Foreskin keratinocyte (primary cell): ENCODE measurements at places on chromosomes 7 and 10. TPM values are rescaled to one million over a fixed set of nuclear protein-coding genes. Genes with fewer than 3 reads are reported as not detected.
A peak's percentile ranks its signal among the peaks of the same experiment; 100 is the strongest.

Gene TNS3
- 6.6 and 9.4 TPM in 2 replicates for total RNA-seq

Gene ZNF488
- total RNA-seq, result 1.6 and 1.9 TPM in 2 replicates

Gene TLL2
- total RNA-seq, result 0.54 and 0.60 TPM in 2 replicates

Gene GPR85
- total RNA-seq, result 0.63 and 0.68 TPM in 2 replicates

Gene LDB1
- 65.7 and 65.8 TPM in 2 replicates for total RNA-seq

Gene OPN4
- not detected in 2 replicates for total RNA-seq

- DNase-seq, result no peak
These were observed 222.0 kb downstream of the BICC1 start for GRCh38 chr10:58734664-58735063.

DNA sequence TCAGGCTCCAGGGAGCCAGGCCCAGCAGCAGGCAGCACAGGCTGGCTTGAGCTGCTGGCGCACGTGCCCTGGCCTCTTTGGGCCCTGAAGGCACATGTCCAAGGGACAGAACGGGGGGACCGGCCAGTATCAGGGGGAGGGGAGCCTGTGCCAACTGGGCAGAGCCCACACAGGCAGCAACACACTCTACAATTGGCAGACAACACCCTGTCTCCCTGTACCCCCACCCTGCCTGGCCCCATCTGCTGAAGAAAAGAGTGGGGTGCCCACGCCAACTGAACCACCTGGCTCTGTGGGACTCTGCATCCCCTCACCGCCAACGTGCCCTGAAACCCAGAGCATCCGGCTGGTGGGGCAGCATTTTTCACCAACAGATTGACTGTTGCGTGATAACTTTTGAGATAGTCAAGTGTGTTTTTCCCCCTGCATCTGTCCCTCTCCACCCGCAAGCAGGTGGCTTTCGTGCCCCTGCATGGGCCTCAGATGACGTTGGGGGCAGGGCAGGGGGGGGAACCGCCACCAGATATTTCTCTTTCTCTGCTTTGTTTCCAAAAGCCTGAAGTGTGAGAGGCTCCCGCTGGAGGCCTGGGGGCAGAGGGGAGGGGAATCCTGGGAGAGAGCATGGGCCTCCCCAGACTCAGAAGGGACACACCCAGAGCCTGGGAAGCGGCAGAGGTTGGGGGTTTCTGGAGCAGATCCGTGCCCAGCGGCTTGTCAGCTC is 21.8 kb downstream of the SLIT1 start:
- DNase-seq, result no peak

- DNase-seq, result no peak
These were observed 3.6 kb downstream of the LIPN start for GRCh38 chr10:88763441-88763840.

- no peak for DNase-seq
These were observed 23.1 kb downstream of the CASD1 start for GRCh38 chr7:94532676-94533075.

GRCh38 chr10:74418285-74418872 is 267.4 kb downstream of the ADK start:
- no peak for DNase-seq

DNA sequence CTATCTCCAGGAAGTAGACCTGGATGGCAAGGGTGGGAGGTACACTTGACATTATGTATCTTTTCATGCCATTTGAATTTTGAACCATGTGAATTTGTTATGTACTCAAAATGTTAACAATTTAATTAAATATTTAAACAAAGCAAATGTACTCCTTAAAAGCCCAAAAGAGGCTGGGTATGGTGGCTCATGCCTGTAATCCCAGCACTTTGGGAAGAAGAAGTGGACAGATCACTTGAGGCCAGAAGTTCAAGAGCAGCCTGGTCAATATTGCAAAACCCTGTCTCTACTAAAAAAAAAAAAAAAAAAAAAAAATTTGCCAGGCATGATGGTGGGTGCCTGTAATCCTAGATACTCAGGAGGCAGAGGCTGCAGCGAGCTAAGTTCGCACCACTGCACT is 136.9 kb upstream of the ASAH2 start:
- no peak for DNase-seq

DNA sequence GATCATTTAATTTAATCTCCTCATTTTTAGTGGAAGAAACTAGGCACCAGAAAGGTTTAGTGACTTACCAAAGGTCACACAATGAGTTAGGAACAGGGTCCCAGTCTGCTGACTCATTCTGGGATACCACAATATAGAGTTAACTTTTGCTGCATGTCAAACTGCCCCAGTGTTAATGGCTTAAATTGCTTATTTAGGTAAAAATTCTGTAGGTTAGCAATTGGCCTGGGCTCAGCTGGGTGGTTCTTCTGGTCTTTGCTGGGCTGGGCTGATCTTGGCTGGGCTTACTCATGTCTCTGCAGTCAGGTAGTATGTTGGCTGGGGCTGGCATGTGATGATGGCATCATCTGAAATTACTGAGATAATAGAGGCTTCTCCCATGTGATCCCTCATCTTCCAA is 111.6 kb downstream of the EMX2 start:
- no peak for DNase-seq

GRCh38 chr10:108787932-108788331 is 1135.4 kb downstream of the XPNPEP1 start:
- peak; percentile 61 for DNase-seq

DNA sequence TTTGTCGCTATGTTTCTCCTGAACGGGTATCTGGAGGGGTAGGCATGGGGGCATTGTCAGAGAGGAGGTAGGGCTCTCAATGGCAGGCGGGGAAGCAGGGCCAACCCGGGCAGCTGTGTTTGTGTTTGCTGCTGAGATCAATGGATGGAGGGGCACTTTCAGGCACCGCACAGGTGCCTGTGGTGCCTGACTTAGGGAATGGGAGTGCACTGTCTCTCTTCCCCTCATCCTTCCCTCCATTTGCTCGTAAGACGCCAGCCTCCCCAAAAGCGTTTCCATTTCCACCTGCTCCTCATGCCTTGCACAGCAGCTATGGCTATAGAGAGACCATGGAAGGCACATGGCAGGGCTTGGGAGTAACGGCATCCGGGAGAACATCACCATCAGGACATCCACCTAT is 615.9 kb upstream of the FOXK1 start:
- DNase-seq, result no peak

DNA sequence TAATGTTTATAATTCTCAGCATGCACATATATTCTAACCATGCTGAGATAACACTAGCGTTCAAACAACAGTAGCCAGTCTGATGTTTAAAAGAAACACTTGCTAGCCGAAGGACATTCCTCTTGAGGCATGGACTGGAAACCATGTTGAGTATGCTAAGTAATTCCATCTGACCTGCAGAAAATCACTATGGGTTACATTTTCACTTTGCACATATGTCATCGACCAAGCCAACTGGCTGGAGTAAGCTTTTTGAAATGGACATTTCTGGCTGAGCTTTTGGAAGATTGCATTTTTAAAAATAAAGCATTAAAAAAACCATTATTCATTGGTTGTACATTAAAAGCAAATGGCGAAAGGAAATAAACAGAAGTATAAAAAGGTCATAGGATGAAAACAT is 88.2 kb downstream of the BBS9 start:
- no peak for DNase-seq

DNA sequence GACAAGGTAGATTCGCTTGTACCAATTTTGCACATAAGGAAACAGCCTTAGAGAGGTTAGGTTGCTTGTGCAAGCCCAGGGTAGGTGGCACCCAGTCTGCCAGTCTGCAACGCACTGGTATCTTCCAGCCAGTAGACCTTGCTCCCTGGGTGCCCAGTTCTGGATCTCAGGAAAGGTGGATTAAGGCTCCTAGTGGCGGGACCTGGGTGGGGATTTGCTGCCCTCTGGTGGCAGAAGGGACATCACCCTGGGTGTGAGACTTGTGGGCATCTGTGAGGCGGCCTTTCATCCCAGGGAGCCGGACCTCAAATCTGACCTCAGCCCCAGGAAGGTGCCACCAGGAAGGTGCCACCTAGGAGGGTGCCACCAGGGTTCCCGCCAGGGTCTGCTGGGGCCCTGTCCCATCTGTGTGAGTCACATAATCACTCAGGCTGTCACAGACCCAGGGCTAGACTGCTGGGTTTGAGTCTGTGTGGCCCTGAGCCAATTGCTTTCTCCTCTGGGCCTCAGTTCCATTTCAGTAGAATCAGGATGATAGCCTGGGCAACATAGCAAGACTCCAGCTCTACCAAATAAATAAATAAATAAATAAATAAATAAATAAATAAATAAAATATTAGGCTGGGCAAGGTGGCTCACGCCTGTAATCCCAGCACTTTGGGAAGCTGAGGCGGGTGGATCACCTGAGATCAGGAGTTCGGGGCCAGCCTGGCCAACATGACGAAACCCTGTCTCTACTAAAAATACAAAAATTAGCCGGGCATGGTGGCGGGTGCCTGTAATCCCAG is 5.3 kb upstream of the PRKRIP1 start:
- no peak for DNase-seq

GRCh38 chr10:84176836-84177474 is 3.4 kb downstream of the GPR15LG start:
- DNase-seq, result no peak

GRCh38 chr10:113916053-113916452 is 61.6 kb downstream of the NHLRC2 start:
- DNase-seq, result no peak

GRCh38 chr10:132387764-132388210 is 9.2 kb upstream of the PWWP2B start:
- DNase-seq, result no peak

DNA sequence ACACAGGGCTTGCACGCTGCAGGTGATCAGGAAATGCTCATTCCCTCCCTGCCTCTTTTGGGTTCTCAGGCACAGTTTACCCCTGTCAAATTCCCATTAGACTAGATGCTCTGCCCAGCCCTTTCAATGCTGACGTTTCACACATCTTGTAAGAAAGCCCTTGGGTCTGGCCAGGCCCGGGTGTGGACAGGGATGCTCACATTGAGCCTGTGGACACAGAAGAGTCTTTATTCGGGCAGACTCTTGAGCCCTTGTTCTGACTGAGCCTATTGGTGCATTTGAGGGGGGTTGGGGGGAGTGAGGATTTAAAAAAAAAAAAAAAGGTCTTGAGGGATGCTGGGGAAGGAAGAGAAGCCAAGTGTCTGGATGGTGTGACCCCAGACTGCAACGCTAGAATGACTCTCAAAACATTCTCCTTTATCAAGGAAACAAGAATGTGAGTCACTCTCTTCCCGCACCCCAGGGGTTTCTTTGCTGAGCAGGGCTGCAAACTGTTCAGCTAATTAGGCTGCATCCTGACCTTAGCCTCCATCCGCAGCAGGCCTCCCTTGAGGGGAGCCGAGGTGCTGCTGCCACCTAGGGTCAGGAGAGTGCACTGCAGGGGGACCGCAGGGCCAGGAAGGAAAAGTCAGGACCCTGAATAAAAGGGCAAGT is 53.6 kb upstream of the TMEM72 start:
- DNase-seq, result no peak

GRCh38 chr7:124322561-124322960 is 289.7 kb upstream of the TMEM229A start:
- peak; percentile 8 for DNase-seq

- no peak for DNase-seq
These were observed 34.6 kb upstream of the LRRC4 start for GRCh38 chr7:128065872-128066271.

DNA sequence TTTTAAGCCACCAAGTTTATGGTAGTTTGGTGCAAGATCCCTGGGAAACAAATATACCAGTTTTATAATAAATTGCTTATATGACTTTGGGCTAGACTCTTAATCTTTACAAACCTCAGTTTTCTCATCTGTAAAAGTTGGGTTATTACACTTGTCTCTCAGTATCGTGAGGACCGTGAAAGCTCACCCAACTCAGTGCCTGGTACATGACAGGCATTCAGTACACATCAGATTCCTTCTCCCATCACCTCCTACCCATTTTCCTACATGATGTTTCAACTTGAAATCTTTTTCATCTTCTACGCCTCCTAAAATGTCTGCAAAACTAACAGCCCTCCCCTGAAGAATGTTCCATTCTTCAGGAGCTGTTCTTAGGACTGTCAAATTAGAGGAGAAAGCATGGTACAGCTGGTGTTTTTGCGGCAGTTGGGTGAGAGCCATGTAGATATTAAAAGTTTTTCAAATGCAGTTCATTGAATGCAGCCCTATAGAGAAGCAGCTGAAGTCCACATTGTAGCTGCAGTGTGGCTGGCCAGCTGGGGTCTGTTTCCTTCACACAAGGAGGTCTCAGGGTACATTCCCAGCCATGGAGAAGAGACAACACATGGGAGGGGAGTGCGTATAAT is 812.8 kb downstream of the LRMDA start:
- DNase-seq, result no peak

- DNase-seq, result peak; percentile 69
These were observed 1.4 kb upstream of the HOXA6 start for GRCh38 chr7:27148756-27149641.

- DNase-seq, result no peak
These were observed 98.3 kb downstream of the MKI67 start for GRCh38 chr10:128027822-128028507.

DNA sequence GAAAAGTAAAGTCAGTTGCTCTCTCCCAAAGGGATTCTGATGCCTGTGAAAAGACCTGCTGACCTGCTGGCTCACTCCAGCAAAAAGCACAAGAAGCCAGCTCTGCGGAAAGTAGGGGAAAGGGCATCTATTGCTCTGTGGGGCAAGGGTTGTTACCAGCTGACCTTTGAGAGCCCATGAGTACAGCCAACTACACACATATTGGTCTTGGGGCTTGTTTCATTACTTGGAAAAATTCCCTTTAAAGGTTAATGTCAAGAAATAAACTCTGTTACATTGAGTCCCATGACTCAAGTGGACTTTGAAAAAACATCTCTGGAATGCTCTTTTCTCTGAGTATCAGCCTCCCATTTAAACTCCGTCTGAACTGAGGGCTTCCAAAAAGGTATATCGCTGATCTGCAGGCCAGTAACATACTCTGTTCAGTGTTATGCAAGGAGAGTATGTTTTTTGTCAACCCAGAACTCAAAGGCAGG is 53.2 kb downstream of the PANK1 start:
- DNase-seq, result no peak

DNA sequence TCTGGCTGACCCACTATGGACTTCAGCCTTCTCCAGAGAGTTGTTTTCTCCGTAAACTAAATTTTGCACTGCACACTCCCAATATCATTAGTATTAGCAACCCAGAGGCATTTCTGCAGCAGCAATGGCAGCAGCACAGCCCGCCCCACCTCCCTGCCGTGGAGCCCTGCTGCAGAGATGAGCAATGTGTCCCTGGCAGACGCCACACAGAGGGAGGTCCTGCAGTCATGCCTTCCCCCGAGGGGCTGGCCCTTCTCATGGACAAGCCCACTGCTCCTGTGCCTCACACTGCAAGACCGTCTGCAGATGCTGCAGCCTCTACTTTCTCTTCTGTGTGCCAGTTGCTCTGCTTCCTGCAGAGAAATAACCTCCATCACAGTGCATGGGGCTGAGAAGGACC is 393.4 kb upstream of the MKI67 start:
- no peak for DNase-seq

- DNase-seq, result no peak
These were observed 106.5 kb upstream of the INSIG1 start for GRCh38 chr7:155191137-155191536.

DNA sequence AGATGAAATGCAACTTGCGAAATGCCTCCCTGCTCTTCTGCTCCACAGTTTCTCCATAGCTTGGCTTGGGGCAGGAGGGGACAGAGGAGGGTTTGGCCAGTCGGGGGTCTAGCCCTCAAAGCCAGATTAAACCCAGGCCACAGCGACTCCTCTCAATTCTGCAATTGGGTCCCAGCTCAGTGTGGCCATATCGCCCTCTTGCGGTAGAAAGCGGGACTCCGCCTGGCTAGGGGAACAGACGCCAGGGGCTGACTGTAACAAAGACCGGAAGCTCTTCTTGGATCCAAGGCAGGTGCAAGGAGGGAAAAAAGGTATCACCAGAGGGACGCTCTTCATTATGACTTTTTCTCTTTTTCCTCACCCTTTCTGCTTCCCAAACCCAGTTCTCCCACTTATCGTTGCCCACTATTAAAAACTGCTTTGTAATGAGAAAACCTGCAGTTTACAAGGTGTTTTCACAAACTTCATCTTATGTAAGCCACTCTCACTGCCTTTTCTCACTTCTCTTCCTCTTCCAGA is 36.6 kb upstream of the TNPO3 start:
- DNase-seq, result peak; percentile 41
